Left hindlimb (tissue), 1 donor: ENCODE measurements at places on chromosomes 5 and 9.

- no peak for DNase-seq
Measured at GRCh38 chr5:149304195-149305078, 32.8 kb downstream of the AFAP1L1 start.

DNA sequence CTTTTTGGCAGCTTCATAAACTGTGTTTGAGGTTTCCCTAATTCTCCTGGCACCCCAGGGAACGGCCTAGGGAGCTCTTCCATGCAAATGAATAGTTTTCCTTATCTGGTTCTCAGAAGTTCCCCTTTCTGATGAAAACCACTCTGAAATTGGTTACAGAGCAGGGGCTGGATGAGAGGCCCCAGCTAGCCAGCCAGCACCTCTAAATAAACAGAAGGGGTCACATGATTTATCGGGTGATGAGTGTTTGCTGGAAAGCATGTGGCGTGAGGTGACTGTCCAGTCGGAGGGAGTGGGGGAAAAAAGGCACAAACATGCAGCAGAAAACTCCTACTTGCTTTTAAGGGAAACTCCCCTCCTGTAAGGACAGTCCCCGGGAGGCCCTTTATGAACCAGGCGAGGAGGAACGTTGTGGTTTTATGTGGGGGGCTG, 261.2 kb upstream of the ANKRD55 start:
- peak; percentile 39 for DNase-seq

GRCh38 chr5:159337016-159337955, 7.0 kb upstream of the IL12B start:
- DNase-seq = no peak

DNA sequence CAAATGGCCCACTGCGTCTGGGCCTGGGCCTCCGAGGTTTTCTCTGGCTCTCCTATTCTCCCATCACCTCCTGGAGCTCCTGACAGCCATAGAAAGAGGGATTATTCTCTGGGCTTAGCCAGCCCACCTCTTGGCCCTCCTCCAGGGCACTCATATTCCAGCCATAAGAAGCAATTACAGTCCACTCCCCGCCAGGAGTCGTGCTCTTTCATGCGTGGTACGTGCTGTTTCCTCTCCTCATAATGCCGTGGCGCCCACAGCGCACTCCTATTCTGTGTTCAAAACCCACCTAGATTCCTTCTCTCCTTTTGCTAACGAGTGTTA, 240.8 kb upstream of the ZNF462 start:
- peak; percentile 58 for DNase-seq

GRCh38 chr5:99724732-99725290, 796.0 kb upstream of the CHD1 start:
- no peak for DNase-seq

GRCh38 chr5:38051711-38052511, 206.4 kb upstream of the EGFLAM start:
- no peak for DNase-seq

DNA sequence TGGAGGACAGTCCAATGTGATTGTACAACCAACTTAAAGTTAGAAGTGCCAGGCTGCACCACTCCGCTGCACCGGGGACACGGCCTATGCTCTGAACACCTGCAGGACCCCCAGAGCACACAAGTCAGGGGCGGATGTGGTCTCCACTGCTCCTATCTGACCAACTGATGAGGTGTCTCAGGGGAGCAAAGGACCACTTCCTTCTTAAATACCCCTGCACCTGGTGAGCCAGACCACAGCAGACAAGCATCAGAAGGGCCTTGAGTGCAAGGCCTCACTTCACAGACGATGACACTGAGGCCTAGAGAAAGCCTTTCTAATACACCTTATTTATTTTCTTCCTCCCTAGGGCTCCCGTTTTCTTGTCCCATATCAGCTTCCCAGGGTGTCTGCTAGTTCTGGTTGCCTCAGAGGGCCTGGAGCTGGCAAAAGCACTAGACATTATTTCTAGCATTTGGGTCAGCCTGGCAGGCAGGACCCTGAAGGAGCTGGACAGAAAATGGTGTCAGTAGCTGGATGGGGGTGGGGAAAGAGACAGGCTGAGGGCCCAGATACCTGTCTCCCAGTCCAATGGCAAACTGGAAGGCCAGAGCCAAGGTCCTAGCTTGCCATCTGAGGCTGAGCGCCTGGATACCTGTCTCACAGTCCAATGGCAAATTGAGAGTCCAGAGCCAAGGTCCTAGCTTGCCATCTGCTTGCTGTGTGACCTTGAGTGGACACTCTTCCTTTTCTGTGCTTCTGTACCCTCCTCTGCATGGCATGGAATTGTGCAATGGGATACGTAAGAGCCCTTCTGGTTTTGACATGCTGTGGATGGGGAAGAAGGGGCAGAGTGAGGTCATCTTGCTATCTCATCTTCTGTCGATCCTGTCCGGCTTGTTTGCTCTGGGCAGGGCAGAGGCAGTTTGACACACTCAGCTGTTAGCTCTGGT, 9.0 kb downstream of the CCDC69 start:
- no peak for DNase-seq

GRCh38 chr9:120368799-120369198, 211.2 kb downstream of the CDK5RAP2 start:
- no peak for DNase-seq

- no peak for DNase-seq
Measured at GRCh38 chr9:129930743-129931142, 95.5 kb downstream of the USP20 start.

- DNase-seq = no peak
Measured at GRCh38 chr9:114149765-114150340, 5.5 kb upstream of the COL27A1 start.

DNA sequence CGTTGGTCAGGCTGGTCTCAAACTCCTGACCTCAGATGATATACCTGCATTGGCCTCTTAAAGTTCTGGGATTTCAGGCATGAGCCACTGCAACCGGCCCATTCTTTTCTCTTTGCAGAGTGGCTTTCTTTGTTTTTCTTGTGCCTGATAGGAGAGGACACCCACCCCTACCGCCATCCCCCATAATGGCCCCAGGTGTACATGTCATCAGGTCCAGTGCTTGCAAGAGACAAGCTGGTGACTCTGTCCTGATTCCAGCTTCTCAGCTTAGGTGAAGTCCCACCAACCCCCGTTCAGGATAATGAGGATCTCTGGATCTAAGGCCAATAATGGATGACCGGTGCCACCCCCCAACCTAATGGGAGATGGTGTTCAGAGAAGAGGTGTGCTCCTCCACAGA, 2.3 kb upstream of the AIF1L start:
- no peak for DNase-seq

DNA sequence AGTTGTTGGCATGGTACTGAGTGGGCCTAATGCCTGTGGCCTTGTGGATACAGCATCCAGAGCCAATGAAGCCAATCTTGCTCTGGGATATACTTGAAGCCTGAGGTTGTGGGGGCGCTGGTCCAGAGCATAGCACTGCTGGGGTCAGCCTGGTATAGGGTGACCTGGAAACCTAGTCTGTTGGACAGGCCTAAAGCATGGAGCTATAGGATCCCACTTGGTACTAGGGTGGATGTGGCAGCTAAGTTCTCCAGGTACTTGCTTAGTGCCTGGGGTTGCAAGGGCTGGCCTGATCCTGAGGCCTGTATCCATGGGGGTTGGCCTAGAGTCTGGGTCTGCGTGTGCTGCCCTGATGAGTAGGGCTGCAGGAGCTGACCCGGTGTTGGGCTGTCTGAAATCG, 1168.2 kb upstream of the C9orf72 start:
- DNase-seq = no peak

DNA sequence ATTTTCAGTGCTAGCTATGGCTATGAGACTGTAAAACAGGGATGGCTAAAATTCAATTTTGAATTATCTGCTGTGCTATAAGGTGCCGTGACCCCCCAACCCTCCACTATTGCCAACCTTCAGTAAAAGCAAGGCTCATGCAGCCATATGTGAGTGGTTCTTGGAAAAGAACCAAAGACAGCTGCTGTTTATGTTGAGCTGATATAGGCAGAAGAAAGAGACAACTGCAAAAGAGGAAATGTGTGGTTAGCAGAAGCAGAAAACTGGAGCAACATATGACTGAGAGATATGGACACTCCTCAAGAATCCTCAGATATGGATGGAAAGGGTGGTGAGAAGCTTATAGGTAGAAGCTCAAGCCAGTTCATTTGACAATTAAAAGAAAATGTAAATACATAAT, 200.3 kb downstream of the TLE1 start:
- no peak for DNase-seq

DNA sequence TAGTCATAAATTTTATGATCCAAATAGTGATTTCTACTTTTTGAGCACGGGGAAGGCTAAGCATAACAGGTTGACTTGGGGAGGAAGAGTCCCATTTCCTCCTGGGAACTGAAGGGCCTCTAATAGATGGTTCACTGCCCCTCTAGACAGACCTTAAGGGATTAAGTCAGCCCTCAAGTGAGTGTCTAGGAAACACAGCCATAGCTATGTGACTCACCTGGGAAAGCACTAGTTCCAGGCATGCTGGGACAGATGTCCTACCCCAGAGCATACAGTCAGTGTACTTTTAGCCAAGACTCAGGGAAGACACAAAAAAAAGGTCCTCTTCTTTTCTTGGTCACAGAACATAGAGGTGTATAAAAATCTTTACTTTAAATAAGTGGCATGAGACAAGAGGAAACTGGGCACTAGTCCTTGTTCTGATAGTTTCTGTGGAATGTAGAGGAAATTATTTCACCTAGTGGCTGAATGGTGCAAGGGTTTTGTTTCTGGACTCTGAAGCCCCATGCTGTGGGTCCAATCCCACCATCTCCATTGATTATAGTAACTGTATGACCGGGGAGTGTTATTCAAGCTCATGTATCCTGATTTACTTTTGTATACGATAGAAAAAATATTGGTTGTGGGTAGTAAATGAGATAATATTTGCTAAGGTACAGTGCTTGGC, 86.0 kb downstream of the NREP start:
- DNase-seq = no peak

- DNase-seq = no peak
Measured at GRCh38 chr5:14880688-14881087, 9.1 kb upstream of the ANKH start.
